ENCODE measurements at places on chromosomes 6 and 20.
A peak's percentile ranks its signal among the peaks of the same experiment; 100 is the strongest.

- peak; percentile 34 for DNase-seq
These were observed 108.7 kb upstream of the LRFN2 start for GRCh38 chr6:40695750-40696415.

DNA sequence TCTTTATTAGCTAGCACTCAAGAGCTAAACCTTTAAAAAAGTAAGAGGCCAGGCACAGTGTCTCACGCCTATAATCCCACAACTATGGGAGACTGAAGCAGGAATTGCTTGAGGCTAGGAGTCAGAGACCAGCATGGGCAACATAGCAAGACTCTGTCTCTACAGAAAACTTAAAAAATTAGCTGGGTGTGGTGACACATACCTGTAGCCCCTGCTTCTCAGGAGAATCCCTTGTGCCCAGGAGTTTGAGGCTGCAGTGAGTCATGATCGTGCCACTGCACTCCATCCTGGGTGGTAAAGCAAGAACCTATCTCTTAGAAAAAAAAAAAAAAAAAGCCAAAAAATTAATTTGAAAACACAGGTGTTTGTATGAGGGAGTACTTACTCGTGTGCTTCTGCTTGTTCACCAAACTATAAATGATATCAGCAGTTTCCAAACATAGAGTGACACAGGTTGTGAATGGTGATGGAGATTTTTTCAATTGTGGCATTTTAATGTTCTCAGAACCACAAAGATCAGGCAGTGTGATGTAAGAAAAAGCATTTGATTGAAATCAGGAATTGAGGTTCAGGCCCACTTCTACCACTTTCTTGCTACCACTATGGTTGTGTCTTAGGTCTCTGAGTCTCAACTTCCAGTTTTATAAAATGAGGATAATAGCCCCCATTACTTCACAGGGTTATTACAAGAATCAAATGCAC is 104.9 kb downstream of the FOXO3 start:
- DNase-seq: no peak

DNA sequence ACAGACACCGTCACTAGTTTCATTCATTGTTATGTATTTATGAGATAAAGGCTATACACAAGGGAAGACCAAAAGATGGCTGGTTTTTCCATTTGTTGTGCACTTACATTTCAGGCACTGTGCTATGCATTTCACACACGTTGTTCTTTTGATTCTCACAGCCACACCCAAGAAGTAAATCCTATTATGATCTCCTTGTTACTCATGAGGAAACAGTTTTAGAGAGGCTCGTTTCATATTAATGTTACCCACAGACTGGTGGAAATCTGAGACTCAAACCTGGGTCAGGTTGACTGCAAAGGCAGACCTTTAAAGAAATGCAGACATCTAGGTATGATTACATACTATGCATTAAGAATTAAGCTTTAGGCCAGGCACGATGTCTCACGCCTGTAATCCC is 34.9 kb downstream of the SHLD1 start:
- DNase-seq: no peak

DNA sequence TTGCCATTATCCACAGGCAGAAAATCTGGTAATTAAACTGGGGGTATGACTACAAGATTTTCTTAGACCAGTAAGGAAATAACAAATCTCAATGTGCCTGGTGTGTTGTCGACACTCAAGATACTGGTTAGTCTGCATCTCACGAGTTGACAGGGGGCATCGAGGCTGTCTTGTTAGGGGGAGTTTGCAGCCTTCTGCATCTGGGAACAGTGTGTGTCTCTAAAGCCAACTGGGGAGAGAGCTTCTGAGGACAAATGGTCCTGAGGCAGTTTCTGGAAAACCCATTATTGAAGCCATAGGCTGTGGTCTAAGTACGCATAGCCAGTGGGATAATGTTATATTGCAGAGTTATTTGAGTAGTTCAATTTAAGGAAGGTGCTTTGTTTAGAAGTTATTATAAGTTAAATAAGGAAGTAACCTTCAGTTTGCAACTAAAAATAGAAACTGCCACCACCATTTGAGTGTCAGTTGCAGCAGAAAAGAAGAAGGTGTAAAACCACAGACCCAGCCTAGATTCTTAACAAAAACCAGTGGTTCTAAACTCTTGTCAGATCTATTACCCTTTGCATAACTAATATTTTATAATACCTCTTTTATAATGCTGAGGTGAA is 15.4 kb upstream of the MAPK13 start:
- no peak for DNase-seq

DNA sequence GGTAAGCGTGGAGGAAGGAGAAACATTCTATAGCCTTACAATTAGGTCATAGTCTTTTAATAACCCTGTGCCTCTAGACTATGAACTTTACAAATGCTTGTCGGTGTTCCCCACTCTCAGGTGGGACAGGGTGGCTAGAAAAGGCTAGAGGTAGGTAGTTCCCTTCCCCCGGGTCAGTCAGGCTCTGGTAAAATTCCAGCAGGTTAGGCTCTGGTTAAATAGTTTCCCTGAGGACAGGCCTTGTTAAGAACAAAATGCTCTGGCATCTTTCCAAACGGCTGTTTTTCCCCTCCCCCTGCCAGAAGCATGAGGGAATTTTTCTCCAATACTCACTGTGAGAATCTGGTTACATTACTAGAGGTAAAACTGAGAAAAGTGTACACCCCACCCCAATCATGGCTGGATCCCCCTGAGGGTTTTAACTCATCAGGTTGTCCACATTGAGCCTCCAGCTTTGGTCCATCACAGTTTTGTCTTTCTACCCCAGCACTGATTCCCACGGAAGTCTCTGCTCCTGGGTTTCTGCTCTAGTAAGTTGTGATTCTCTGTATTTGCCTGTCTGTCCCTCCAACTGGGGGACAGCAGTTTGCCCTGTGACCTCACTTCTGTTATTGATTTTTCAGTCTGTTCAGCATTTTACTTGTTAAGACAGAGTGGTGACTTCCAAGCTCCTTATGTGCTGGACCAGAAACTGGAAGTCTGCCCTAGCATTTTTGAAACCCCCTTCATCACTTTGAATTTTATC is 84.7 kb upstream of the ADGRF1 start:
- DNase-seq: no peak

DNA sequence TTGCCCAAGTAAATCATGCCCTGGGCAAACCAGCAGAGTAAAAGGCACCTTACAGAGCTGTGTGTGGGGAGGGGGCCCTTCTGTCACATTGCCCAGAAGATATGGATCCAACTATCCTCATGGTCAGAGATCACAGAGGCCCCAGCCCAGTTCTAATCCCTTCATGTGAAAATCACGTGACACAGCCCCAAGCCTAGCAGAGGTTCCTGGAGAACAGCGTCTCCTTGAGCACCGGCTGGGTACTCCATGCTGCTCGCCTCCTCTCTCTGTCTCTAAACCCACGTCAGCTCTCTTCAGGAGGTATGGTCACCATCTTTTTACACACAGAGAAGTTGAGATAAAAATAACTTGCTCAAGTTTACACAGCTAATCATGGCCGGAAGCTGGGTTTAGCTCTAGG is 230.2 kb downstream of the ANKRD60 start:
- DNase-seq: no peak

- DNase-seq: no peak
These were observed 62.0 kb upstream of the SMLR1 start for GRCh38 chr6:130765181-130765727.

GRCh38 chr20:34876406-34877282 is at the start of gene ACSS2:
Gene ACSS2 (plus strand): TSS chr20:34876612. CDS start chr20:34876646, 34 bp downstream.
- no peak for DNase-seq

DNA sequence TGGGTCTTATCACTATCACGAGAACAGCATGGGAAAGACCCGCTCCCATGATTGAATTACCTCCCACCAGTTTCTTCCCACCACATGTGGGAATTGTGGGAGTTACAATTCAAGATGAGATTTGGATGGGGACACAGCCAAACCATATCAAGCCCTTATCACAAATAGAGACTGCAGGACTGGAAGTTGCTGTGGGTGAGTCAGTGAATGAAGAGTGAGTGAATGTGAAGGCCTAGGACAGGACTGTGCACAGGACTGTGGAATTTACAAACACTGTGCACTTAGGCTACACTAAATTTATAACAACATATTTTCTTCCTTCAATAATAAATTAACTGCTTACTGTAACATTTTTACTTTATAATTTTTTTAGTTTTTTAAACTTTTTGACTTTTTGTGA is 30.2 kb upstream of the BCAS1 start:
- no peak for DNase-seq

- DNase-seq: no peak
These were observed 15.0 kb downstream of the FOXA2 start for GRCh38 chr20:22569353-22569752.

DNA sequence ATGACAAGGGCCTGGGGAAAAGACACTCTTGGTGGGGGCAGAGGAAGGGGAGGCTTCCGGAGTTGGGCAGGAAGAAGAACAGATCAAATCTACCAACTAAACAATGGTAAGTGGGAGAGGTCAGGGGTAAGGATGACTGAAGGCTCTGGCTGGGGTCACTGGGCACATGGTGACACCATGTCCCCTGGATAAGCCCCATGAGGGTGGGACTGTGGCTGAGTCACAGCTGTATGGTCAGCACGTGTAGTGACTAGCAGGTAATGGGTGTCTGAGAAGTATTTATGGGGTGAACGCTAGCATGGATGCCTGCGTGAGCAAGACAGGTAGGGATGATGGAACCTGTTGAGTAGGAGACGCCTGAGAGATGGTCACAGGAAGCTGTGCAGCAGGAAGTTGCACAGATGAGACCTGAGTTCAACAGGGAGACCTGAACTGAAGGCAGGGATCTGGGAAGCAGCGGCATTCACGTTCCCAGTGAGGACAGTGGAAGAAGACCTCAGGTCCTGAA is 64.5 kb upstream of the SNX9 start:
- no peak for DNase-seq

GRCh38 chr6:29710281-29710941 is 12.8 kb upstream of the HLA-F start:
- no peak for DNase-seq

GRCh38 chr20:23309781-23310180 is 40.8 kb upstream of the NXT1 start:
- no peak for DNase-seq

DNA sequence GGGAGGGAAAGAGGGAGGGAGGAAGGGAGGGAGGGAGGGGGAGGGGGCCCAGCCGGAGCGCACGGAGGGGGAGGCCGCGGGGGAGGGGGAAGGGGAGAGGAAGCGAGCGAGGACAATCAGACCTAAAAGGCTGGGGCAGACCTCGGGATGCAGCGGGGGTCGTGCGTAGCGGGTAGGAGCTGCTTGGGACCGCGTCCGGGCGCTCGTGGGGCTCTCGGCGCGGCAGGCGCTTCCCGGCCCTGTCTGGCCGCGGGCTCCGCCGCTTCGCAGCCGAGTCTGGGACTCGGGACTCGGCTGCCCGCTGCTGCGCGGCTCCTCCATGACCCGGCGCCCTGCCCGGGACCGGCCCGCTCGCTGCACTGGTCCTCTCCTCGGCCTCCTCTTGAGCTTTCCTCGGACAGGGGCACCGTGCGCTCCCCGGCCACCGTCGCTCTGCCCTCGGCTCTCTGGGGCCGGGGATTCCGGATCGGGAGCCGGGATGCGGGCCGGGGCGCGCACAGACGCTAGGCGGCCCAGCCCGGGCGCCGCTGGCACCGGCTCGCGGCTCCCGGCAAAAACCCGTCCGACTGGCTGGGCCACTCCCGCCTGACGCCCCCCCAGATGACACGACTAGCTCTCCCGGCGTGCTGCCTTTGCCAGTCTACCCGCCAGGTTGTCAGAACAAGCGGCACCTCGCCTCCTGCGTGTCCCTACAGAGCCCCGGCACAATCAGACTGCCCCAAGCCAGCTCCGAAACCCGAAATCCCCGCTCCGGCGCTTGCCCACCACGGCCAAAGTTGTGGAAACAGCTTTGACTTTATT is 2.2 kb downstream of the TFAP2A start:
- DNase-seq: peak; percentile 63

DNA sequence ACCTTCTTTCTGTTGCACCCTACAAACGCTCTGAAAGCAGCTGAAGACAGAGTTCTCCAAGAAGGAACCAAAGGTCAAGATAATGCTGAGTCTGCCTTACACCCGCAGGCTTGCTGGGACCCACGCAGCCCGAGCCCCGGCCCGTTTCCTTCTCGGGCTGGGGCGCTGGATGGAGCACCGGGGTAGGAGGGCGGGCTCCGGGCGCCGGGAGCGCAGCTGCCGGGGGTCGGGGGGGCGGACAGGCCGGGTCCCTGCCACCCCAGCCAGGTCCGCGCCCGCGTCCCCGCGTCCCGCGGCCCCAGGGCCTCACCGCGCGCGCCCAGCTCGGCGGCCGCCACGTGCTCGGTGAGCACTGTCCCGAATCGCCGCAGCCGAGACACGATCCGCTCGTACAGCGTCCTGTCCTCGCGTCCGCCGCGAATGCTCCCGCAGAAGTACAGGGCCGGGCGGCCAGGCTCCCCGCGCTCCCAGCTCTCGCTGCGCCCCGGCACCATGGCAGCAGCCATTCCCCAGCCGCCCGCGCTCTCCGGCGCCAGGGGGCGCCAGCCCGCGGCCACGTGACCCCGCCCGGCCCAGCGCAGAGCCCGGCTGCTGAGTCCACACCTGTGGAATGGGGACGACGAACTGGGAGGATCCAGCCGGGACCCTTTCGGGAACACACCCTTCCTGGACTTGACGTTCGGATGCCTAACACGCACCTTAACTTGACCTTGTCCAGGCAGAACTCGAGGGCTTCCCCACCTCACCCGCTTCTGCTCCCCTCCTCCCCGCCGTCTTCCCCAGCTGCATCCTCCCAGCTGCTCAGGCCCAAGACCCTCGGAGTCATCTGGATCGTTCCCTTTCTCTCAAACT is at the start of gene DNPH1:
DNPH1 (minus strand) TSS at position 531 of the 852 bp plus-strand sequence; CDS start at position 506, 25 bp downstream.
- DNase-seq: peak; percentile 48

DNA sequence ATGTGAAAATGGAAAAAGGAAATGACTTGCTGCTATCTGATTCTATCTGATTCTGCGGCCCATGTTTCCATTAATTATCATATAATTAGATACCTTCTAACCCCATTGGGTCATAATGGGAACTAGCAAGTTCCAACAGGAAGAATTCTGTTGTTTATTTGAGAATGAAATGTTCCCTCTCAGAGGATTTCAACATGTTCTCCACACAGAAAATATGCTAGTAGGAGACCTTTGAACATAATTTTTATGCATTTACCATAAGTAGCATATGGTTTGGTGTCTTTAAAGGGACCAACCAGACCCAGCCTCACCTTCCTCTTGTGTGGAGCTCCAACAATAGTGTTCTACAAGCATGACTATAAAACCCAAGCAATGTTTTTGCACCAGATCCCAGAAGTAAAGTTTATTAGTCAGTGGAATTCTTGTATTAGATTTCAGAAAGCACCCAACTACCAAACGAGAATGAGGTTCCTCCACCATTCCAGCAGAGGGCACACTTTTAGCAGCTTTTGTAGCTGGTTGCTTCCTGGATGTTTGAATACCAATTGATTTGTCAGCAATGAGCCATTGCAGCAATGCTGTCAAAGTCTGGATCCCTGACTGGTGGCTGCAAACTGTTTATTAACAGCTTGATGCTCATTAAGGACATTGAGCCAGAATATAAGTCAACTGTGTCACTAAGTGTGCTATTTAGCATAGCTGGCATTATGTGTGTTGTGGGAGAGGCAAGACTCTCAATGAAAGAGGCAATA is 143.6 kb upstream of the GJE1 start:
- DNase-seq: no peak

DNA sequence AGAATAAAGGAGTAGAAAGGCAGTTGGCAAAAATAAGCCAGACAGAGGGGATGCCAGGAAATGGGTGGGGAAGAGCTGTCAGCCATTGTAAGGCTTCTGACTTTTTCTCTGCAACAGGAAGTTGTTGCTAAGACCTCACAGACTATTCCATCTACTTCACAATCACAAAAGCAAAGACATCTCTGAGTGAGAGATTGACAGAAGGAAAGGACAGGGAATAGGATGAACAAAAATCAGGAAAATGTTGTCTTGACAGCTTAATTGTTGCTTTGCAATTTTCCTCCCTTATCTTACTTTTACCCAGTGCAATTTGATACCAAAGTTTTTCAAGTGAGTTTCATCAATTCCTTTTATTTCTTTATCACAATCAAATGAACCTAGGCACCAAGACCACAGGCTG is 291.2 kb downstream of the CBLN4 start:
- DNase-seq: no peak

Data from DMS153 (cell line).